Vagina (tissue), 2 donors: ENCODE measurements at places on chromosomes 5 and 9.

GRCh38 chr9:26125693-26126092 lies 447.4 kb upstream of the TUSC1 start:
- DNase-seq: no peak
- H3K36me3 ChIP-seq: no peaks in the 10 kb centered on the region
- no peak overlapping the region for H3K4me3 ChIP-seq
- no peaks in the 10 kb centered on the region for H3K4me1 ChIP-seq

- H3K4me3 ChIP-seq: no peak overlapping the region
- no peaks in the 10 kb centered on the region for H3K27me3 ChIP-seq
- H3K4me1 ChIP-seq: peaks cover 9% of the 10 kb centered on the region
- DNase-seq: no peak
- no peaks in the 10 kb centered on the region for H3K36me3 ChIP-seq
Observed at GRCh38 chr9:91485006-91485405, 61.4 kb upstream of the NFIL3 start.

- no peaks in the 10 kb centered on the region for H3K4me1 ChIP-seq
- no peak for DNase-seq
- no peak overlapping the region for H3K4me3 ChIP-seq
- H3K36me3 ChIP-seq: no peaks in the 10 kb centered on the region
- H3K27me3 ChIP-seq: no peaks in the 10 kb centered on the region
Observed at GRCh38 chr5:54205453-54205852, 104.9 kb downstream of the ARL15 start.

DNA sequence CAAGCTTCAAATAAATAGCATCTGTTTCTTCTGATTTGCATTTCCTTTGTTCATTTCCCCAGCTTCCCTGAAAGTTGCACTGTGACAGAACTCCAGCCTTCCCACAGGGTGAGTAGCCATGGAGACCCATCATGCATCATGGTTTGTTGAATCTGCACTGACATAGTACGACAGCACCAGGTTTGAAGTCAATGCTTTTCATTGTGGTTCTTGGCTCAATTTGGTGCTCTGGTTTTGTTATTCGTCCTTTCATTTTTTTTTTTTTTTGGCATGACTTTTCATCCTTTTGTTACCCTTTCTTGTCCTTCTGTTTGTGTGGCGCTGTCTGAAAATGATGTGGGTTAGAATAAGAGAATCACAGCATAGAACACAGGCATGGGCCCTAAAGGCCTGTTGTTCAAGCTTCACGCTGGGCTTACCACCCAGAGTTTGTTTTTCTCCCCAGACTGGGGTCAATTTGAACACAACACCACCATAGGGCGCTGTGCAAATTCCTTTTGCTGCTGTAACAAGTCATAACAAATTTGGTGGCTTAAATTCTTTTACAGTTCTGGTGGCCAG lies 206.2 kb upstream of the CDH10 start:
- H3K27me3 ChIP-seq: no peaks in the 10 kb centered on the region
- H3K4me3 ChIP-seq: no peak overlapping the region
- H3K27ac ChIP-seq: no peak overlapping the region
- no peak for DNase-seq

GRCh38 chr5:163434401-163434866 lies 3.0 kb upstream of the CCNG1 start:
- H3K27ac ChIP-seq: no peak overlapping the region
- no peaks in the 10 kb centered on the region for H3K36me3 ChIP-seq
- no peak overlapping the region for H3K4me3 ChIP-seq
- peaks cover 16% of the 10 kb centered on the region for H3K4me1 ChIP-seq

DNA sequence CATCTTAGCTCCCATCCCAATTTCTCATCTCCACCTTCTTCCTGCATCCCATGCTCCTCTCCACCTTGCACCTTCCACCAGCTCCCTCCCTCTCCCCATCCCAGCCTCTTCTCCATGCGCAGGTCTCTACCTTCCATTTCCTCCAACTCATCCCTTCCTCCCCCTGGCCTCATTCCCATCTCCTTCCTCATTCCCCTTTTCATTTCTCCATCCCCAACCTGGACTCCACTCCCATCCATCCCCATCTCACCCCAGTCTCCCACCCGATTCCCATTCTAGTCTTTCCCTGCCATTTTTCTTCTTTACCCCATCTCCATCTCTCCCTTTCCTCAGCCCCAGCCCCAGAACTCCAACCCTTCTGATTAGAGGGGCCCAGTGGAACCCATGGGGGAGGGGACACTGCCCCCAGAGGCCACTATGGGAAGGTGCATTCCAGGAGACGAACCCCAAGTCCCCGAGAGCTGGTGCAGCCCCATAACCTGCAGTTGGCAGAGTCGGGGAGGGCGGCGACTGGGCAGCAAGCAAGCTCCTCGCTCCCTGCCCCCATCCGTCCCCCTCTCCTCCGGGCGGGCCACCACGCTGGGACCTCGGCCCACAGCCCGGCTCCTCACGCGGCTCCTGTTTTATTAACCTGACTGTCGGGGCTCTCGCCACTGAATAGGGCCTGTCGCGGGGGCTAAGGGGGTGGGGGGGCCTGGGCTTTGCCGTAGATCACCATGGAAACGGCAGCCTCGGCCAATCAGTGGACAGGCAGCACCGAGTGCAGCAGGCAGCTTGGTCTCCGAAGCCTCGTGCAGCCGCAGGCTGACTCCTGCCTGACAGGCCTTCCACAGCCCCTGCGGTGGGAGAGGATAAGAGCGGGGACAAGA lies 66.7 kb downstream of the PCDH1 start:
- H3K4me1 ChIP-seq: peaks cover 8% of the 10 kb centered on the region
- no peaks in the 10 kb centered on the region for H3K27me3 ChIP-seq
- no peak overlapping the region for H3K4me3 ChIP-seq
- no peak overlapping the region for H3K27ac ChIP-seq
- DNase-seq: no peak

DNA sequence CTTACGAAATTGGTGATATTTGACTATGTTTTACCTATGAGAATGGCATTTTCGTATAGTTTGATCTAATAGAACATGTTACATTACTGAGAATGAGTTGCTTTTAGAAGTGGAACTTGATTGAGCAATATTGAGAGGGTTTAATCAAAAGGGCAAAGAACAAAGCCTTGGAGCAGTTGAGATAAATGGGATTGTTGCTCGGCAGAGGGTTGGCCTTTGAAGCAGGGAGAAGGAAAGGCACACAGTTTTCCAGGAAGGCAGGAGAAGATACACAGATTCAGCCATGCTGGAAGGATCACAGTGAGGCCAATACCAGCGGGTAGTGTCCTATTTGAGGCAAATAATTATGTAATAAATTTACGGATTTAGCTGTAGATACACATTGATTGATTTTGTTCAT lies 19.5 kb downstream of the MAN2A1 start:
- H3K36me3 ChIP-seq: no peaks in the 10 kb centered on the region
- H3K27me3 ChIP-seq: no peaks in the 10 kb centered on the region
- H3K4me3 ChIP-seq: no peak overlapping the region
- DNase-seq: no peak

DNA sequence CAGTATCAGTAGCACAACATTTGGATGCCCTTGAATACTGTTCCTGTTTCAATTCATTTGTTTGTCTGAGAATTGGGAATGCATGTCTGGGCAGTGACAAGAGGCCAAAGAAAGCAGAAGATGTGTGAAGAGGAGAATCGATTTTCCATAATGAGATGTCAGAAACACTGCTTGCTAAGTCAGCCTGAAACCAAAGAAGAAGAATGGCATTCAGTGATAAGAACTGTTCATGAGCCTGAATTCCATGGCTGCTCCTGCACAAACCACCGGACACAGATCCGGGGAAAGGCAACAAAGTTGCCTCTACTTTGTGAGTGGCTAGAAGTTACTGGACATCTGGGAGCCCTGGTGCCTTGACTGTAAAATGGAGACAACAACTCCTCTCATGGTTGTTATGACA lies 207.2 kb upstream of the RASEF start:
- no peaks in the 10 kb centered on the region for H3K27me3 ChIP-seq
- no peak for DNase-seq
- no peaks in the 10 kb centered on the region for H3K36me3 ChIP-seq
- no peak overlapping the region for H3K4me3 ChIP-seq
- H3K4me1 ChIP-seq: no peaks in the 10 kb centered on the region
- no peak overlapping the region for H3K27ac ChIP-seq

GRCh38 chr5:168706655-168707069 lies 127.5 kb upstream of the PANK3 start:
- H3K4me1 ChIP-seq: no peaks in the 10 kb centered on the region
- no peak for DNase-seq
- H3K27me3 ChIP-seq: no peaks in the 10 kb centered on the region
- no peak overlapping the region for H3K4me3 ChIP-seq
- no peak overlapping the region for H3K27ac ChIP-seq
- H3K36me3 ChIP-seq: no peaks in the 10 kb centered on the region

- no peak overlapping the region for H3K4me3 ChIP-seq
- no peaks in the 10 kb centered on the region for H3K36me3 ChIP-seq
- no peaks in the 10 kb centered on the region for H3K4me1 ChIP-seq
- no peaks in the 10 kb centered on the region for H3K27me3 ChIP-seq
Observed at GRCh38 chr5:93831449-93831848, 90.0 kb upstream of the POU5F2 start.

- no peak overlapping the region for H3K27ac ChIP-seq
- no peaks in the 10 kb centered on the region for H3K4me1 ChIP-seq
- no peaks in the 10 kb centered on the region for H3K27me3 ChIP-seq
- no peak overlapping the region for H3K4me3 ChIP-seq
Observed at GRCh38 chr5:33526755-33527154, 86.0 kb downstream of the TARS1 start.

DNA sequence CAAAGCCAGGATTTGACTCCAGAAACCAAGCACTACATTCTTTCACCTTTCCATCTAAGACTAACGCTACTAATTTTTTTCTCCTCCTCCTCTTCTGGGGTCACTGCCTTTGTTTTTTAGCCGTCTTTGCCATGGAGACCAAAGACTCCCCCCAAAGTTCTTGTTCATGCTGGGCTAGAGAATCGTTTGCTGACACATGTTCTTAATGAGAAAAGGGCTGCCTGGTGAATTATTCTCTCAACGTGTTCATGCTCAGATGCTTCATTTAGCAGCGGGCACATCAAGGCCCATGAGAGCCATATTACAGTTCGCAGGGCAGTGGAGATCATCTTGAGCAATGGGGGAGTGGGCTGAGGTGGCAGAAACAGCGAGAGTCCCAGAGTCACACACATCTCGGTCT lies 134.9 kb downstream of the SLIT3 start:
- H3K4me3 ChIP-seq: no peak overlapping the region
- H3K36me3 ChIP-seq: no peaks in the 10 kb centered on the region
- peaks cover 35% of the 10 kb centered on the region for H3K4me1 ChIP-seq
- no peaks in the 10 kb centered on the region for H3K27me3 ChIP-seq
- no peak overlapping the region for H3K27ac ChIP-seq

DNA sequence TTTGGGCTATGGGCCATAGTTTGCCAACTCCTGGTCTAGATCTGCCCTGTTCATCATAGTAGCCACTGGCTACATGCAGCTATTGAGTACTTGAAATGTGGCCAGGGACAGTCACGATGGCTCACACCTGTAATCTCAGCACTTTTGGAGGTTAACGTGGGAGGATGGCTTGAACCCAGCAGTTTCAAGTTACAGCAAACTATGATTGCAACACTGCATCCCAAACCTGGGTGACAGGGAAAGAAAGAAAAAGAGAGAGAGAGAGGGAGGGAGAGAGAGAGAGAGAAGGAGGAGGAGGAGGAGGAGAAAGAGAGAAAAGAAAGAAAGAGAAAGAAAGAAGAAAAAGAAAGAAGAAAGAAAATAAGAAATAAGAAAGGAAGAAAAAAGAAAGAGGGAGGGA lies 5.1 kb upstream of the GMCL2 start:
- no peak for DNase-seq
- no peaks in the 10 kb centered on the region for H3K4me1 ChIP-seq
- no peak overlapping the region for H3K4me3 ChIP-seq
- H3K27me3 ChIP-seq: no peaks in the 10 kb centered on the region

DNA sequence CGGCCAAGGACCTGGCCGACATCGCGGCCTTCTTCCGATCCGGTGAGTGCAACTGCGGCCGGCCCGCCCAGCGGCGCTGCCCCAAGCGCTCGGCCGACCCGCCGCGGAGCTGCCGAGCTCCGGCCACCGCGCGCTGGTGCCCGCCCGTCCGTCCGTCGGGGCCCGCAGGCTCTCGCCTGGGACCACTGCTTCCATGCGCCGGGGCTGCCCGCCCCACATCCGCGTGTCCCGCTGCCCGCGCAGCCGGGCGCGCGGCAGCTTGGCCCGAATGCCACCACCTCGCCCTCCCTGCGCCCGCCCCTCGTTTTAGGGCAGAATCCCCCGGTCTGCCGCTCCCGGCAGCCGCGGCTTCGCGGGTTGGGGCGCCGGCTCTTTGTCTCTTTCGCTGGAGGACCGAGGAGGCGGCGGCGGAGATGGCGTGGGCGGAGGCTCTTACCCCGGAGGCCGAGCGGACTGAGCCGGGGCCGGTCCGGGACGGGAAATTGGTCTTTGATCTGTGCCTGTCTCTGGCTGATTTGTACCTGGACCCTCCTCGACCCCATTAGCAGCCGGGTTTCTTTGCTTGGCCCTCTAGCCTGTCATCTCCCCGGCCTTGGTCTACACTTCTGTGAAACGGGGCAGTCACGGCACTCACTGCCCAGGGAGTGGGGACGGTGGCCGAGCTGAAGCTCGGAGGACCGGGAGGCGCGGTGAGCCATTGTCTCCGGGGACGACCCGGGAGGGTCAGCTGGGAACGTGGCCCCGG lies 871 bp downstream of the TRIO start:
- no peaks in the 10 kb centered on the region for H3K36me3 ChIP-seq
- H3K27me3 ChIP-seq: no peaks in the 10 kb centered on the region
- peak overlapping the region; percentile 79 for H3K4me3 ChIP-seq

DNA sequence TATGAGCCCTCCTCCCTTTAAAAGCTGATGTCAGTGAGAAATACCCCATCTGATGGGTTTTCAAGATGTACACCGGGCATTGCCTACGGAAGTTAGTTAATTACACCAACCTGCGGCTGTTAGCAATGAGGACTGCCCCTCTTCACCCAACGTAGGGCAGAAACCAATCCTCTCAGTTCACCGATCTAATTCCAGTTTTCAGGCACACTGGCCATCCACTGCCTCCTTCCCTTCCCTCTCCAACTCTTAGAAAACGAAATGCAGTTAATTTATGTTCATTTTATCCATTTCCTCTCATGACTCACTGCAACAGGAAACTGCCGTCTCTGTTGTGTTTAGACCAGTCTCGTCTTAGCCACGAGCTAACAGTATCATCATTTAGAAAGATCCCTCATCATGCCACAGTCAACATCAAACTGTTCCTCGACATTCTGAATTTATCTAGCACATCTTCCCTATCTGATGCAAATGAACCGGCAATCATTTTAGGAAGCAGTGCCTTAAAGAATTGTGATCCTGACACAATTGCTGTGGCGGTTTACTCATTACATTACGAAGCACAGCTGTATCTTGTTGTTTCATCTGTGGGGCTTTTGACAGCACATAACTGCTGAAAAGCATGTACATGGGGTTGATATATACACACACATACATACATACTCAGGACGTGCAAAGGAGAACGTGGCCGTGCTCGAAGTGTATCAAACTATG lies 168.6 kb downstream of the EFNA5 start:
- peaks cover 5% of the 10 kb centered on the region for H3K4me1 ChIP-seq
- no peak overlapping the region for H3K27ac ChIP-seq
- H3K4me3 ChIP-seq: no peak overlapping the region
- no peaks in the 10 kb centered on the region for H3K27me3 ChIP-seq
- DNase-seq: no peak
